ENCODE measurements at places on chromosomes 11 and 22.

DNA sequence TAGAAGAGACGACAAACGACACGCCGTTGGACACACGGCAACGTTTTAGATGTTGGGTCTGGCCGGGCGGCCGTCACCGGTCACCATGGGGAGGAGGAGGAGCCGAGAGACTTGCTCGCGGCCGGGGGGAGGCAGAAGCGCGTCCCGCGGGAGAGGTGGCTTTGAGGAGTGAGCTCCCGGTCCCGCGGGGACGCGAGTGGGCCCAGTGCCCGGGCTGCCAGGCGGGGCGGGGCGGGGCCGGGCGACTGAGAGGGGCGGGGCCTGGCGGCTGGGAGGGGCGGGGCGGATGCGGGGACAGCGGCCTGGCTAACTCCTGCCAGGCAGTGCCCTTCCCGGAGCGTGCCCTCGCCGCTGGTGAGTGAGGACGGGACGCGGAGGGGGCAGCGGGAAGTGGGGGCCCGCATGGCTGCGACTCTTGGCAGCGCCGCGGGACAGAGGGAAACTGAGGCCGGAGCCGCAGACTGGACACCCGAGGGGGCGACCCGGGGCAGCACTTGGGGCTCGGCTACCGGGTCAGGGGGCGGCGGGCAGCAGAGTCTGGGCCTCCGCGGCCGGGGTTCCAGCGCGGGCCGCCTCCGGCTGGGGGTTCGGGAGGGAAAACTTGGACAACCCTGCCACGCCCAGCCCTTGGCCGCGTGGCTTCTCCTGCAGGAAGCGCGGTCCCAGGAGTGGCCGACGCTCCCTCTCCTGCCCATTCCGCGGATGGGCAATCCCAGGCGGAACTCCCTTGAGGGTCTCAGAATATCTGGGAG, at the start of gene TSPO:
TSPO (plus strand) TSS at position 309 of the 752 bp plus-strand sequence. CDS start 7,680 bp downstream, outside the sequence.
- DNase-seq: peak; percentile 82

DNA sequence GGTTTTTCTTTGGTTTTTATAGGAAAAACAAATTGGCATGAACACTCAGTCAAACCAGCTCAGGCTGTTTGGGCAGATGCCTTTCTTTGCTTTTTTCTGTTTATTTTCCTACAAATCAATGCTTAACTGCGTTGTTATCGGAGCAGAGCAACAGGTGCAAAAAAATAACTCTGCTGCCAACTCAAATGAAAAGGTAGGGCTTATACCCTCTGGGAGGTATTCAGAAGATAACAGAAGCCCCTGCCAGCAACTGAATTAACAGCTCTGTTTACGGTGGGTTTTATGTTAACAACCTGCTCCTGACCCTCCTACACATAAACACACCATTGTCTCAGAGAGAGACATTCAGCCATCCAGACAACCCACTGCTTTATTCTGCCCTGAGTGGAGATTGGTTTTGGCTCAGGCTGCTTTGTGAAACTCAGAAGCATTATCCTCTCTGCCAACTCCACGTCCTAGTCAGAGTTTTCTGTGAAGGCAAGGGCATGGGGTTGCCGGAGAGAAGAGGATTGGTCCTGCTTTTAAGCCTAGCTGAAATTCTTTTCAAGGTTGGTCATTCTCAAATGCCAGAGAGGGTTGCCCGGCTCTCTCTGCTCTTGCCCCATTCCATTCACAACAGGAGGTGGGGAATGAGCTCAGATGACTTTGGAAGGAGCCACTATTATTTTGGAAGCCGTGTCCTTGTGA, 11.4 kb downstream of the EHF start:
- no peak for DNase-seq

GRCh38 chr11:33063326-33063881, 24.0 kb downstream of the TCP11L1 start:
- no peak for DNase-seq

DNA sequence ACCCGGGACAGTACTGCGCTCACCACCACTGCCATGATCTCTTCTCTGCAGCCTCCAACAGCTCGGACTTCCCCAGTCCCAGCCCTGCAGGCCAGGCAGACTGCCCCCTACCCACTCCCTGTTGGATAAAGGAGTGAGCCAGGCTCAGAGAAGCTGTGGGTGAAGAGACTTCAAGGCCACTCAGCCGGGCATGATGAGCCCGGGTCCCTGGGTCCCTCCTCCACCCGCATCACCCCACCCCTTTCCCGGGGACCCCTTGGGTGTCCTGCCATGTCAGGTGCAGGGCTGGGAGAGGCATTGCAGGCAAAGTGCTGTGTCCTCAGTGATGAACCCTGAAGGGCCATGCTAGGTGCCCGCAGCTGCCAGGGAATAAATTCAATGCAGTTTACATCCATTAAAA, 14.5 kb downstream of the LSP1 start:
- DNase-seq: no peak

DNA sequence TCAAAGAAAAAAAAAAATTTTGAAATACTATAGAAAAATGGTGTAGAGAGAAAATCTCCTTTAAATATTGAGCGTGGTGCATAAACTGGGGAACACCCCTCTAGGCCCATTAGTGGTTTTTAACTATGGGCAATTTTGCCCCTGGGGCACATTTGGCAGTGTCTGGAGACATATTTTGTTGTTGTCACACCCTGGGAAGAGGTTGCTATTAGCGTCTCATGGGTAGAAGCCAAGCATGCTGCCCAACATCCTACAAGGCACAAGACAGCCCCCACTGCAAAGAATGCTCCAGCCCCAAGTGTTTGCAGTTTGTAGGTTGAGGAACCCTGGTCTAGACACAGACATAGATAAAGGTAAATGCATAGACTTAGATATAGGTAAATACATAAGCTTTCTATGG, 92.6 kb downstream of the KIAA1671 start:
- no peak for DNase-seq

DNA sequence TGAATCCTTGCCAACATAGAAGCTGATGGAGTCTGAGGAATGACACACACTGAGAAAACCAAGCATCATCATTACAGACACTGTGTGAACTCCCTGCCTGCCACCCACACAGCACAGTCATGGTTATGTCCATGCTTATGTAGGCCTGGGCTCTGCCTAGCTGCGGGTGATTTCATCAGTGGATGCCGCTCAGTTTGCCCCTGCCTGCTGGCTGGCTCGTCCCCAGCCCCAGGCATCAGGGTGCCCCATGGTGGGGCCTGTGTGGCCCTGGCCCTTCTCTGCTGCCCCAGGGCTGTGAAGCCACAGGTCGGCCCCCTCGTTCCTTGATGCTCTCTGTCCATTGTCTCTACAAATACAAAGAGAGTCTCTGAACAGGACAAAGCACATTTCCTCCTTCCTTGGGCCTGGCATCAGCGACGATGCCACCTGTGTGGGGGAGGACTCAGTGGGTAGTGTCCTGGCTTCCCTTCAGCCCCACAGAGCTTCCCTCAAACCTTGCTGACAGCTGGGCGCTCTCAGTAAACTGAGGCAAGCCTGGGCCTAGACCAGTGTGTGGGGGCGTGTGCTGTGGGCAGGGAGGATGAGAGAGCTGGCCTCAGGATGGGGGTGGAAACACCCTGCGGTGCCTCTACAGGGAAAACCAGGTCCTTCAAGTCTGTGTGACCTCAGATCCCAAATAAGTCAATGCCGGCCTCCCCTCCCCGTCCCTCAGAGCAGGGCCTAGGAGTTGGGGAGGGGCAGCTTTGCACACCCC, 20.0 kb upstream of the TUB start:
- DNase-seq: no peak

DNA sequence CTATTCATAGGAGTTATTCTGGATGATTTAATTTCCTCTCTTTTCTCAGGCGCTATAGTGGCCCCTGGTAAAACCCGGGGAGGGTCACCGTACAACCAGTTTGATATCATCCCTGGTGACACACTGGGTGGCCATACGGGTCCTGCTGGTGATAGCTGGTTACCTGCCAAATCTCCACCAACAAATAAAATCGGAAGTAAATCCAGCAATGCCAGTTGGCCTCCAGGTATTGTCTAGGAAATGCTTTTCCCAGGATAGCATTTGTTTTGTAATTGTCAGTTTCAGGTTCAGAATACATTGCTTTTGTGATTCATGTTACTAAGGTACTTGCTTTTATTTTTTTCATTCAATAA, 35.6 kb upstream of the ADSL start:
- DNase-seq: no peak

GRCh38 chr22:43136255-43136654, 6.9 kb downstream of the MCAT start:
- peak; percentile 32 for DNase-seq

DNA sequence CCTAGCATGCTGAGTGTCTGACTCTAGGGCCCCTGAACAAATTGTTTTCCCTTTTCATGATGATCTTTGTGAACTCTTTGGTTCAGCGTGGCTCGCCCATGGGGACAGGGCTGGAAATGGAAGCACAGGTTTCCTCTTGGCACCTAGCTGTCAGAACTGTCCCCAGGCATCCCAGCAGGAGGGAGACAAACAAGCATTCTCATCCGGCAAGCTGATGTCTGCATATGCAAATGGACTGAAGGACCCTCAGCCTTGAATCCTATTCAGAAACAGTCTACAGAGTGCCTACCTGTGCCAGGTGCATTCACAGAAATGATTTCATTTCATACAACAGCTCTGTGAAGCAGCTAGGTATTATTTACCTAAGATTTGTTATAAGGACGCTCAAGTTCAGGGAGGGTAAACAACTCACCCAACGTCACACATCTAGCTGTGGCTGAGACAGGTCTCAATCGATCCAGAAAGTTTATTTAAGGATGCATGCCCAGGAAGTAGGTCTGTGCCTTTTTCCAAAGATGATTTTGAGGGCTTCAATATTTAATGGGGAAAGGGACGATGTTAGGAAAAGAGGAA, 176.4 kb downstream of the KIRREL3 start:
- no peak for DNase-seq

DNA sequence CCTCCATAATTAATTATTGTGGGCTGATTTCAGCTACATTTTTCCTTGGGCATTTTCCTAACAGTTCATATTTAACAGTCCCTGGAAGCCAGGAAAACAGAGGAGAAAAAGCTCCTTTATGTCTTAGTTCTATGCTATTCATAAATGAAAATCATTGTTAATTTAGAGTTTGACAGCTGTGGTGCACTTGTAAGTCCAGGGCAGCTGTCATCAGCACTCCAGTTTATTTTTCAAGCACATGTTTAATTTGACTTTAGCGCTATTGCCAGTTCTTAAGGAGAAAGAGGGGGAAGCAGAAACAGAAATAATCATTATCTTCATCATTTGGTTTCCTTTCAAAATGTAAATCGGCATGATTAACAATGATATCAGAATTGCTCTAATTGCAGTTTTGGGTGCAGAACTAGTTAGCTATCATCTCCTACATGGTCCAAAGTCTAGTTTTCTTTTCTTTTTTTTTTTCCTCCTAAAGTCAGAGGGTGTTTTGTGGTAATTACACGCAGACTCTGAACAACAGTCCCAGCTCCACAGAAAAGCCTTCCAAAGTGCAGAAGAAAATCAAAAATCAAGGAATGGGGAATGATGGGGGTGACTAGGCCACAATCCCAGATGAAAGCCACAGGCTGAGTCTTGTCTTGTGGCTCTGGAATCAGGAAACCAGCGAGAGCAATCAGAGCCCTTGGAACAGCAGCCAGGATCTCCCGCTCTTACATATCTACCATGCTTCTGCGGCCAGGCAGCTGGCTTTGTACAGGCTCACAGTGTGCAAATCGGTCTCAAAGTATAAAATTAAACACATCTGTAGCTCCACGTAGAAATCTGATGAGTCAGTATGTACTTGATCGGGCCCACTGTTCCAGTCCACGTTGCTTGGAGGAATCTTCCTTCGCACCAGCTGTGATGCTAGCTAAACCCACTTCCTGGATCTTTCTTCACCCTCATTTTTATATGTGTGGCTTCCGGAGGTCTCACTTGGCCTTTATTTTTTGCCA, 91.9 kb downstream of the SPON1 start:
- DNase-seq: no peak

GRCh38 chr11:134275534-134276395, at the start of gene GLB1L3:
GLB1L3 (plus strand) TSS chr11:134276379; CDS start chr11:134276741, 362 bp downstream.
- DNase-seq: peak; percentile 72

DNA sequence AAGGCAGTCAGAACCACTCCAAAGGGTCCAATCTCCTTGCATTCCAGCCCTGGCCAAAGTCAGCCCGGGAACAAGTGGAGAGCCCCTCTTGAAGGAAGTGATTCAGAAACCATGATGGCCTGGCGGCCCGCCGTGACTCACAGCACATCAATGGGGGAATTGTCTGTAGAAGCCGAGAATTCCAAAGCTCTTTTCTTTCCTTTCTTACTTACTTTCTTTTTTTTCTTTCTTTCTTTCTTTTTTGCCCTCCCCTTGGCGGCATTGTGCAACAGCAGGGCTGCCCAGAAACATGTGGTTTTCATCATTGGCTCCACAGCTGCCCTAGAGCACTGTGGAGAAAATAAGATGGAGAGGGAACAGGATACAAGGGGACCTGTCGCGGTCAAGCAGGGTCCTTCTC, 140.2 kb upstream of the TIMP3 start:
- no peak for DNase-seq

DNA sequence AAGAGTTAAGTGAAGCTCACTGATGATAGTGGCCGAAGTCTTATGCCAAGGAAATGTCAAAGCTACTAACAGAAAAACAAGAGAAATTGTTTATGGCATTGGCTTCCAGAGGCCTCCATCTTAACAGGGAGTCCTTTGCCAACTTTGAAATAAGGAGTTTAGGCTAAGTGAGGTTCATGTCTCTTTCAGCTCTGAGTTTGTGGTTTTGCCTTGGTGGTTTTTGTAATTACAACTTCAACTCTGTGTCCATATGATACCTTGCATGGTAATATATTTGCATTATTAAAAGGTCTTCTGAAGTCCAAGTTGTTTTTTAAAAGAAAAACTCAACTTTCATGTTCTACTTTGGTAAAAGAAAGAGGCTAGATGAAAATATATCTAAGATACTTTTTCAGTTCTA, 31.4 kb upstream of the ANO5 start:
- DNase-seq: no peak

DNA sequence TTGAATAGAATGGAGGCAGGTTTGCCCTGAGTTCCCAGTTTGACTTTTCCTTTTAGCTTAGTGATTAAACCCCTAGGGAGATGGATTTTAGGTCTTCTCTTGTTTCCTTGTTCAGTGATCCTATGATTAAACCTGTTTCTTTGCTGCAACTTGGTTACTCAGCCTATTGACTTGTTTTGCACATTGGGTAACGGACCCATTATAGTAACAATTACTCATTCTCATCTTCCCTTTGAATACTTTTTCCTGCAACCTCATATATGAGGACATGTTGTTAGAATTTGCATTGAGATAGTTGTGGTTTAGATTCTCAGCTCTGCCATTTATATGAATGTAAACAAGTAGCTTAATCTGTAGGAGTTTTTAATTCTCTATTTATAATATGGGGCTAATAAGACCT, 489.2 kb upstream of the CNTN5 start:
- DNase-seq: no peak

DNA sequence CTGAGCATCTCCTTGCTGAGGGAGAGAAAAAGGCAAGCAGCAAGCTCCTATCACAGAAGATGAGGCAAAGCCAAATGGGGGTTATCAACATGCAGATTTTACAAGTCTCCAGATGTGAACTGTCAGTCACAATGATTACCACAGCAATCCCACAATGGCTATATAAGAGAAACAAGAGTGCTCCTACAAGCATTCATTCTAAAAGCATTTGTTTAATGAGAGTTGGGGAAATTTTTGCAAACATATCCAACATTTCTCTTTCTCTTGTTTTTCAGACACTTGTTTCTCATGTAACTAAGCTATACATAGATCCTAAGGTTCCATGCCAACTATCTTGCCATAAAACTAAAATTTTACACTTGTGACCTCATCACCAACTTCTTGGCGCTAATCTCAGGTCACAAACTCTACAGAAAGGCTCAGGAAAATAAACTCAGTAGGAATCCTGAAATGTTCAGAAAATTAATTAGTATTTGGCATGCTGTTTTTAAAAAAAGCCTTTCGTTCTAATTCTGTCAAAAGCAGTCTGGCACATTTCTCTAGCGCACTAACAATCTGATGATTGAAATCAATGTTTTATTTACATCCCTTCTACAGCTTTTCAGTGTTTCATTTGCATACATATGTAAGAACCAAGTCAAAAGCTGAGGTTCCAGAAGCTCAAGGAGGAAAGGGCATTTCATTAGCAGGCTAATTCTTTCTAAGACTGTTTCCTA, 199.5 kb downstream of the TTC28 start:
- DNase-seq: no peak
